Cortex of kidney (tissue), 1 donor: ENCODE measurements at places on chromosomes 3 and 15.

- DNase-seq, result no peak
Measured at GRCh38 chr3:72258361-72259141, 473.6 kb upstream of the PROK2 start.

- DNase-seq, result no peak
Measured at GRCh38 chr3:187188931-187189330, 8.4 kb upstream of the RTP1 start.

DNA sequence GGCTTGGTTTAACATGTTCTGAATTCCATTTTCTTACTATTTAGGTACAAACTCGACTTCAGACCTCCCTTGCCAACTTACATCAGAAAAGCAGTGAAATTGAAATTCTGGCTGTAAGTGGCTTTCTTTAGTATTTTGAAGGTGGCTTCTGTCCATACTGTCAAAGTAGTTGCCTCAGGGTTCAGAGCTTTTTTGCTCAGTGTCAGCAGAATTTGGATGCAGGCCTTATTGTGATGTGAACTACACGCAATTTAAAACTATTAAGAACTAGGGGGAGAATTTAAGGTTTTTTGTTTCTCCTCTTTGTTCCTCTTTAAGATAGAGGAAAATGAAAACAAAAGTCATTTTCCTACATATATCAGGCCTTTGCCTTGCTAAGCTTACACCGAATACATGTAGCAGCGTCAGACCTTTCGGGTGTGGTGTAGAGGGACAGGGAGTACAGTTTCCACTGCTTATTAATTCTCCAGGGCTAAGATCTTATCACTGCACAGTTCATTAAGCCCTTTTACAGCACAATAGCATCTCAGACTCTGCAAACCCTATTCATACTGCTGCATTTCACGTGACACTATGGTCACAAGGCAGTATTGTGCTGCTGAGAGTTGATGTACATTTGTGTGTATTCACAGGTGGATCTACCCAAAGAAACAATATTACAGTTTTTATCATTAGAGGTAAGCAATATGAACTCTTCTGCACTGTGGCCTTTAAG is 6.7 kb downstream of the SRP14 start:
- no peak for DNase-seq

- no peak for DNase-seq
Measured at GRCh38 chr3:62109534-62109933, 263.8 kb downstream of the FEZF2 start.

DNA sequence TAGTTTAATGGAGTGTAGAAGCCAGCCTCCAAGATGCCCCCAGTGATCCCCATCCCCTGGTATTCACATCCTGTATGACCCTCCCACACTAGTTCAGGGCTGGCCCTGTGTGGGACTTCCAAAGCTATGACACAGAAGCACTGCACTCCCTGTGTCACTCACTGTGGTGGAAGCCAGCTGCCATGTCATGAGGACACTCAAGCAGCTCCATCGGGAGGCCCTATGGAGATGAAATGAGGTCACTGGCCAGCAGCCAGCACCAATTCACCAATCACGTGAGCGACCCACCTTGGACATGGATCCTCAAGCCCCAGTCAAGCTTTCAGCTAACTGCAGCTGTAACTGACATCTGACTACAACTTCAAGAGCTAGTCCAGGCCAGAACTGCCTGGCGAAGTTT is 3.9 kb upstream of the ACAN start:
- no peak for DNase-seq

GRCh38 chr3:141333836-141334626 is 34.3 kb upstream of the ZBTB38 start:
- no peak for DNase-seq

DNA sequence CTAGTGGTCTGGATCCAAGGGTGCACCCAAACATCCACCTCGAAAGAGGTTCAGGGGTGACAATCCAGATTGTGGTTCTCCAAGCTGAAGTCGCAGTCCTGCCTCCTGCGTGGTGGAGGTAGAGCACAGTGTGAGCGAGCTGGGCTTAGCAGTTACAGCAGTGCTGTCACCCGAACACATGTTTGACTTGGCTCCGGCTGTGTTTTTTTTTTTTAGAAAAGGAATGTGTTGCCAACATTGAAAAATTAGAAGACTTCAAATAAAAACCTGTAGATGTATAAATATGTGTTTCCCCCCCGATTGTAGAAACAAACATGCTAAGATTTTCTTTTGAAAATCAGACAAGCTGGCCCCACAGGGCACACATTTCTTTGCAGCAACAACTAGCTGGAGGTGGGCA is 530.8 kb downstream of the SHQ1 start:
- DNase-seq, result no peak

- no peak for DNase-seq
Measured at GRCh38 chr3:114221165-114221880, 16.1 kb downstream of the ZNF80 start.

GRCh38 chr3:81470524-81471278 is 290.7 kb downstream of the GBE1 start:
- DNase-seq, result no peak

DNA sequence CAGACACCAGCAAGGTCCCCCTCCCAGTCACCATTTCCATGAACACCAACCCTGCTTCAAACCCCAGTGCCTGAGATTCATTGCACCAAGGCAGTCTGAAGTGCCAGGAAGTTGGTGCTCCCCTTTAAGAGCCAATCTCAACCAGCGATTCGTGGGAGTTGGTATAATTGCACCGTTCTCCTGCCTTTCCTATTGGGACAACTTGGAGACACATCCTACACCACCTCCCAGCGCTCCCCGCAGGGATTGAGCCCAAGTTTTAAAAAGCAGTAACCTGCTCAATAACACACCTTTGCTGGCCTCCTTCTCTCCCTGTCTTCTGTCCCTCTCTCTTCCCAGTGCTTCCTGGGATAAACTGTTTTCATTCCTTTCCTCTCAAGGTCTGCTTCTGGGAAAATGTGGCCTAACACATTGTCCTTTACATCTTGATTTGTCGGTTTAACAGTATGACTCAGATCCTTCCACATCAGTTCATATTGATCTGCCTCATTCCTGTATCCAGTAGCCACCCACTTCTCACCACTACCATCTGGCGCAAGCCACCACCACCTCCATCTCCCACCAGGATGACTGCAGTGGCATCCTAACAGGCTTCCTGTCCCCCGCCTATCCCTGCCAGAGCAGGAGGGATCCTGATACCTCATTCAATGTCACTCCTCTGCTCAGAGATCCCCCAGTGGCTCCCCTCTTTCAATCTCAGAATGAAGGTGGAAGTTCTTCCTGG is 37.8 kb upstream of the HRH1 start:
- no peak for DNase-seq

DNA sequence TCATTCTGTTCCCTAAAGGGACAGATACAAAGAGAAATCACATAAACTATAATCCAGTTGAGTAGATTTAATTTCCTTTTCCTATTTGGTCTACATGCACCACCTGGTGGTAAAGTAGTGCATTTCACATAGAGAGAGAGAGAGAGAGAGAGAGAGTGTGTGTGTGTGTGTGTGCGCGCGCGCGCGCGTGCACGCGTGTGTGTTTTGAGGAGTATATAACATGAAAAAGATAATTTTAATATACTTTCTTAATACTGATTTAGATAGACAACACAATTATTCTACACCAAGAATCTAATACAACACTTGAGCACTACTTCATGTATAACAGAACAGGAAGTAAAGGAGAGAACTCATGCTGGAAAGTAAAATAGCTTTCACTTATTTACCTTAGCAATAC is 1.1 kb upstream of the FGF7 start:
- DNase-seq, result no peak

GRCh38 chr15:47754312-47754711 is 37.0 kb downstream of the SEMA6D start:
- DNase-seq, result no peak
